ENCODE measurements at places on chromosomes 16 and 17. TPM values are rescaled to one million over a fixed set of nuclear protein-coding genes. Genes with fewer than 3 reads are reported as not detected.
A peak's percentile ranks its signal among the peaks of the same experiment; 100 is the strongest.

DNA sequence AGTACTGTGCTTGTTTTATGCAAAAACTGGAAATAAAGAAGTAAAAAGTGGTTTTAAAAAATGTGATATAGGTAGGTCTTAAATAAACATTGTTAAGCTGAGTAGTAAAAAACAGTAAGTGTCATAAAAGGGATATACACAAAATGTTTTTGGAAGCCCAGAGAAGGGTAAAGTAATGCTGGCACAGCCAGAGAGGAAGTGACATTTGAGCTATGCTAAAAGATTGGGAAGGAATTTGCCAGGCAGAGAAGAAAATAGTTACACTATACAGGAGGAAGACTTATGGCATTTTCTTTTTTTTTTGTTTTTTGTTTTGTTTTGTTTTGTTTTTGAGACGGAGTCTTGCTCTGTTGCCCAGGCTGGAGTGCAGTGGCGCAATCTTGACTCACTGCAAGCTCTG, 40.8 kb upstream of the TAOK1 start:
- DNase-seq = no peak

- DNase-seq = no peak
Observed at GRCh38 chr16:82108774-82109173, 61.2 kb downstream of the MPHOSPH6 start.

HAP1 gene
- 0.16 TPM for polyA plus RNA-seq

OR1A1 gene
- polyA plus RNA-seq = not detected

GRCh38 chr16:78192734-78193488, 93.5 kb downstream of the WWOX start:
- DNase-seq = no peak

FBXO39 gene
- not detected for polyA plus RNA-seq

DNA sequence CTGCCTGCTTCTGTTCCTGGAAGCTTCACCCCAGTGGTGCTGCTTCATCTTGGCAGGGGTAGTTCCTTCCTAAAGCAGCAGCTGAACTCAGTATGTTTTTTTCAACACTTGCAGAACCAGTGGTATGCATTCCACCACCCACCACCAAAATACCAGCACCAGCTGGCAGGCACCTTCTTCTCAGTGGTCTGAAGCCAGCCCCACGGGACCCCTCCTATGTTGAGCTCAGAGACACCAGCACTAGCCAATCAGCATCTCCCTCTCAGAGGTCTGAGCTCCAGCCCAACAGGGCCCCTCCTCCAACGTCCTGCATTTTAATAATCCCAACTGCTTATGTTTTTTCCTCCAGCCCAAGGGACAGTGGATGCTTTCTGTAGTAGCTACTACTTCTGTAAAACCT, 299.6 kb upstream of the CCL2 start:
- no peak for DNase-seq

TEX14 gene
- 0.02 TPM for polyA plus RNA-seq

DNA sequence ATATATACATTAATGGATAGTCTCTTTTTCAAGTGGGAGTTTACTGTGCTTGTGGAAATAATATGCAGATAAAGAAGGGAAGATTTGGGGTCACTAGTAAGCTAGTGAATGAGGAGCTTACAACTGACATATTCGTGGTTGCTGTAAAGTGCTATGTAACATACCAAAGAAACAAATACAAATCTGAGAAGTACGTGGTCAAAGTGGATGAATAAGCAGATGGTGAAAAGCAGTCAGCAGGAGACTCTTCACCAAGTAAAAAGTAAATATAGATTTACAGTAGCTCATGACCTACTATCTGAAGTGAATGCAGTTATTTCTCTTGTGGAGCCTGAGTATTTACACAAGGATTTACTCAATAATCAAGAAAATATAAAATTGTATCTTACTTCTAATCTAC, 136.6 kb upstream of the ELAC2 start:
- no peak for DNase-seq

DNA sequence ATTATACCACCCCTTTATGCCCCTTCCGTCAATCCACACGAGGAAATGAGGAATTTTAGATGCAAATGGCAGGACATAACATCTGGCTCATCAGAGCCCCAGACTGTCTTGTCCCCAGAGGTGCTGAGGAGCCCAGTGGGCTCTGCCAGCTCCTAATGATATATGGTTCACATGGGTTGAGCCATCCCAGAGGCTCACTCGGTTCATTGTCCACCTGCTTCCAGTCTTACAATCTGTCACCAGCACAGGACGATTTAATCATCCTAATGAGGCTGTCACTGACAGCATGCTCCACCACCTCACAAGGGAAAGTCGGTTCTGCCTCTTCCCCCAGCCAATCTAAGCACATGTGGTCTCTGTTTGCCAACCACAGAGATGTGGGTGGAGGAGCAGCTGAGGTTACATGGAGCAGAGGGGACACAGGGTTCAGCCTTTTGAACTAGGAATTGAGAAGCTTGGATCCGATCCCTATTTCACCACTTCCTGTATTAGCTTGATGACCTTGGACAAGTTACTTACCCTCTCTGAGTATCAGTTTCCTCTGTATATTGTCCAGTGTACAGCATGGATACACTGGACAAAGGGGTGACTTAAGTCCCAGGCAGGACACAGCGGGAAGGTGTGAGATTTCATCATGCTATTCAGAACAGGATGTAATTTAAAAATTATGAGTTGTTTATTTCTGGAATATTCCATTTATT, 27.0 kb upstream of the DHX8 start:
- DNase-seq = no peak

DNA sequence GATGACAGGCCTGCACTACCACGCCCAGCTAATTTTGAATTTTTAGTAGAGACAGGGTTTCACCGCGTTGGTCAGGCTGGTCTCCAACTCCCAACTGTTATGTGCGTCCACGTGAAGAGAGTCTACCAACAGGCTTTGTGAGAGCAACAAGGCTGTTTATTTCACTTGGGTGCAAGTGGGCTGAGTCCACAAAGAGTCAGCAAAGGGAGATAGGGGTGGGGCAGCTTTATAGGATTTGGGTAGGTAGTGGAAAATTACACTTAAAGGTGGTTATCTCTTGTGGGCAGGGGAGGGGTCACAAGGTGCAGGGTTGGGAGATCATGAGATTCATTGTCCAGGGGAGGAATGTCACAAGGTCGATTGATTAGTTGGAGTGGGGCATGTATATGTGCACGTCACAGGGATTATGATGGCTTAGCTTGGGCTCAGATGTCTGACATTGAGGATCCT, 111.6 kb downstream of the GOSR1 start:
- no peak for DNase-seq

GRCh38 chr17:48547808-48548522, 3.1 kb upstream of the HOXB2 start:
- DNase-seq = no peak

- no peak for DNase-seq
Observed at GRCh38 chr16:66028510-66029216, 337.8 kb upstream of the CDH5 start.

CLEC19A gene
- not detected for polyA plus RNA-seq

CORO1A gene
- 13.5 TPM for polyA plus RNA-seq

KRT23 gene
- polyA plus RNA-seq = not detected

GRCh38 chr17:75774991-75775668, 9.5 kb upstream of the UNK start:
- DNase-seq = peak; percentile 33

DNA sequence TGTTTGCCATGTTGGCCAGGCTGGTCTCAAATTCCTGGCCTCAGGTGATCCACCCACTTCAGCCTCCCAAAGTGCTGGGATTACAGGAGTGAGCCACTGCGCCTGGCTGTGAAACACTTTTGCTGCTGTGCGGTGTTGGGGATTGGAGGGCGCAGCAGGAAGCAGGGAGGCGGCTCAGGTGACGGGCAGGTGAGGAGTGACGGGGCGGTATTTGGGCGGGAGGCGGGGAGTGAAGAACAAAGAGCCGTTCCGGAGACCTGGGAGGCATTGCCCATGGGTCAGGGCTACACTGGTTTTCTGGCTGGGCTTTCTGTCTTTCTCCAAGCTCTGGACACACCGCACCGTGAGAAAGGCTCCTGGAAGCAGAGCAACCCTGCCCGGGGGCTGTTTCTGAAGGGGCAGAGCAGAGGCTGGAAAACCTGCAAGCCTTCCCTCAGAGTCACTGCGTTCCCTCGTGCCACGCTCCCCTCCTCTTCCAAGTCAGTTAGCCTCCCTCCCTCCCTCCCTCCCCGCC, 22.1 kb downstream of the CRISPLD2 start:
- peak; percentile 33 for DNase-seq

DNA sequence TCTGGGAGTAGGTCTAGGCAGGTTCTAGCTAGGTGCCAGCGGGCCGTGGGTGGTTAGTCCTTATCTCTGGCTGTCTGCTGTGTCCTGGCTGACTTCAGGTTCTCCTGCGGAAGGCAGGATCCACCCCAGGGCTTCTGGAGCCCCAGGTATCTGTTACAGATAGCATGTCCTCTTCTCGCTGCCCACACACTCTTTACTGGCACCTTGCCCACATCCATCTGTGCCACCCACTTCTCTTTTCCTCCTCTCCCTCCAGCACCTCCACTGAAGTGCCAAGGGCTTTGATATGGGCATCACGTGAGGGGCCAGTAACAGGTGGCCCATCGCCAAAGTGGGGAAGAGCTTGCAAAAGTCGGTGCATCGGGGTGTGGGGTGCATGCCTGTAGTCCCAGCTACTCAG, 4.6 kb upstream of the MPP2 start:
- DNase-seq = no peak

GRCh38 chr16:58497468-58497867, 2.5 kb upstream of the NDRG4 start:
- DNase-seq = no peak

HLF gene
- 0.03 TPM for polyA plus RNA-seq

DNA sequence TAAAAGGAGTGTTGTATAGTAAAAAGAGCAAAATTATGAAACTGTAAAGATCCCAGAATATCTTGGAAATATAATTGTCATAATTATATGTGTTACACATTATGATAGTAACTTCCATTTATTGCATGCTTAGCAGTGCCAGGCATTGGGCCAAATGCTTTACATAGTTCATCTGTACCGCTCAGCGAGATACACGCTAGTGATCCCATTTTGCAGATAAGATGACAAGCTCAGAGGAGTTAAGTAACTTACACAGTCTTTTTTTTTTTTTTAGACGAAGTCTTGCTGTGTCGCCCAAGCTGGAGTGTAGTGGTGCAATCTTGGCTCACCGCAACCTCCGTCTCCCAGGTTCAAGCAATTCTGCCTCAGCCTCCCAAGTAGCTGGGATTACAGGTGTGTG, 6.8 kb upstream of the EZH1 start:
- no peak for DNase-seq

DNA sequence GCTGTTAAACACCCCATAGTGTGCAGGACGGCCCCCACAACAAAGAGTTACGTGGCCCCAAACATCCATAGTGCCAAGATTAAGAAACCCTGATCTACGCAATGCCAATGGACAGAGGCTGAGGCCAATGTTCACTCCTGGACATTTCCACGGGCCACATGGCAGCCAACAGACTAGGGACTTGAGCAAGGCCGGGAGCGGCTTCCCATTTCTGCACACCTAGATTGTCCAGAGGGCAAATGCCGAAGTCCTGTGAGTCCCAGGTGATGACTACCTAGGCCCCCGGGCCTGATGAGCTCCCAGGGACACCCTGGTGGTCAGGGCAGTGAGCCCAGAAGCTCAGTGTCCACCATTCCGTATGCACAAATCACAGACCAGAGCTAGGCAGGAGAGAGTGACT, 95.5 kb downstream of the AMFR start:
- no peak for DNase-seq

- DNase-seq = no peak
Observed at GRCh38 chr16:75002474-75002873, 3.6 kb downstream of the ZNRF1 start.

KRT32 gene
- not detected for polyA plus RNA-seq

GRCh38 chr16:72848759-72849664, 198.9 kb downstream of the ZFHX3 start:
- peak; percentile 82 for DNase-seq

USP10 gene
- polyA plus RNA-seq = 49.2 TPM

- no peak for DNase-seq
Observed at GRCh38 chr17:20307326-20307910, 159.9 kb downstream of the LGALS9B start.

CISD3 gene
- polyA plus RNA-seq = 16.5 TPM

DNA sequence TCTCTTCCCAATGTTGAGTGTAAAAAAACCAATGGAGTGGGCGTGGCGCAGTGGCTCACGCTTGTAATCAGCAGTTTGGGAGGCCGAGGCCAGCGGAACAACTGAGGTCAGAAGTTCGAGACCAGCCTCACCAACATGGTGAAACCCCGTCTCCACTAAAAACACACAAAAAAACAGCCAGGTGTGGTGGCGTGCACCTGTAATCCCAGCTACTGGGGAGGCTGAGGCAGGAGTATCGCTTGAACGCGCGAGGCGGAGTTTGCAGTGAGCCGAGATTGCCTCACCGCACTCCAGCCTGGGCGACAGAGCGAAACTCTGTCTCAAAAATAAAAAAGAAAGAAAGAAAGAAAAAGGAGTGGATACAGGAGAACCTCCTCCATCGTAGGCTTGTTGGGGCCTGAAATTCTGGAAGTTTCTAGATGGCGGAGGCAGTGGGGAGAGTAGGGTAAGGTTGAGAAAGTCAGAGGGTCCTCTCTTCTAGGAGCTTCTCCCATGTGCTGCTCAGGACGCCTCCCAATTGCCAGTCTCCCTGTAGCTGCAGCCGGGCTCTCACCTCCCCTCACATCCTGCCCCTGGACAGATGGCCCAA, 709 bp upstream of the ZNF764 start:
- no peak for DNase-seq

GRCh38 chr17:27282054-27282551, 11.8 kb upstream of the WSB1 start:
- no peak for DNase-seq

DNA sequence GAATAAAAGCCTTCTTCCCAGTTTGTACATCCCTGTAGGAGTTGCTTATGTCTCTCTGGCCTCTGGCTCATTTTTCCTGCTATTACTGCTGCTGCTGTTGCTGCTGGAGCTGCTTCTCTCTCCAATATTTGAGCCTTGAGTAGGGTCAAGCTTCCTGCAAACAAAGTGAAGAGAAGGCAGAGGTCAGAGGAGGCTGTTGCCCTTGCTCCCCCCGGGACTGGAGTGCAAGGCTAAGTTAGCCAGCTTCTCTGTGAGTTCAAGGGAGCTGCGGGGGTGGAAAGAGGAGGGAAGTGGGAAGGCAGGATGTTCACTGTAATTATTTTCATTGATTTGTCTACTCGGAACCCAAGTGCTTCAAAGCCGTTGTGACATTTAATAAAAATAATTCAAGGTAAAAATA, 77.0 kb upstream of the TMEM132E start:
- DNase-seq = no peak

- DNase-seq = no peak
Observed at GRCh38 chr16:11629071-11630030, 38.9 kb upstream of the SNN start.

DNA sequence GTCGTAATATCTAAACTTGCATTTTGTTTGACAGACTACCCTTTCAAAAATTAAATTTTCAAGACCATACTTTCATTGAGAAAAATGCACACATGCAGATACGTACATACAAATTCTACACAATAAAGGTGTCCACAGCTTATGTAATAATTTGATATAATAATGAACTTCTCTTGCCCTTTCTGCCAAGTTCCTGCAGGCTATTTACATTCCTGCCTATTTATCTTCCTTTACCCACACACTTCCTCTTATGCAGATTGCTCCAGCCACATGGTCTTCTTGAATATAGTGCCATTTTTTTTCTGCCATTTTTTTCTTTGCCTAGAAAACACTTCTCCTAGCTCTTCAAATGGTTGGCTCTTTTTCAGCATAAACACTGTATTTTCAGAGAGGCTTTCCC, 826.9 kb upstream of the CDH8 start:
- DNase-seq = no peak

TBC1D3H gene
- not detected for polyA plus RNA-seq

ASPHD1 gene
- polyA plus RNA-seq = 29.0 TPM

Measured in SK-N-SH (cell line).